ENCODE measurements at places on chromosomes 12 and 14. TPM values are rescaled to one million over a fixed set of nuclear protein-coding genes. Genes with fewer than 3 reads are reported as not detected.

The TCL1B gene
- 4.7 TPM for polyA plus RNA-seq

The SERPINA3 gene
- polyA plus RNA-seq, result not detected

The ANO2 gene
- polyA plus RNA-seq, result 2.3 TPM

The SLC7A8 gene
- polyA plus RNA-seq, result 122 TPM

The RPL10L gene
- polyA plus RNA-seq, result not detected

The HPD gene
- not detected for polyA plus RNA-seq

The FOXN4 gene
- 0.43 TPM for polyA plus RNA-seq

The KRT73 gene
- not detected for polyA plus RNA-seq

The TSPAN31 gene
- polyA plus RNA-seq, result 12.9 TPM

The RASSF8 gene
- 11.5 TPM for polyA plus RNA-seq

The CLEC1B gene
- not detected for polyA plus RNA-seq

The ESPL1 gene
- 12.7 TPM for polyA plus RNA-seq

The OR6C2 gene
- polyA plus RNA-seq, result not detected

The PRR4 gene
- 4.1 TPM for polyA plus RNA-seq

The SLC6A15 gene
- 11.7 TPM for polyA plus RNA-seq

The ABCD2 gene
- polyA plus RNA-seq, result not detected

The PTCSC3 gene
- not detected for polyA plus RNA-seq

The C1QL4 gene
- polyA plus RNA-seq, result not detected

The RNF10 gene
- 149 TPM for polyA plus RNA-seq

The SLC35F4 gene
- polyA plus RNA-seq, result 0.23 TPM

The IL31 gene
- not detected for polyA plus RNA-seq

The NYNRIN gene
- polyA plus RNA-seq, result 3.1 TPM

The PROX2 gene
- polyA plus RNA-seq, result 0.09 TPM

The TTC5 gene
- polyA plus RNA-seq, result 9.3 TPM

The SCARB1 gene
- 31.0 TPM for polyA plus RNA-seq

The SERPINA9 gene
- not detected for polyA plus RNA-seq

The CLEC2A gene
- not detected for polyA plus RNA-seq

The UNC119B gene
- 11.7 TPM for polyA plus RNA-seq

The PLEKHG7 gene
- not detected for polyA plus RNA-seq

The KITLG gene
- 2.5 TPM for polyA plus RNA-seq

Measured in GM23338 (cell line).